Left ventricle myocardium inferior (tissue), 1 donor: ENCODE measurements at places on chromosomes 2 and 18. TPM values are rescaled to one million over a fixed set of nuclear protein-coding genes. Genes with fewer than 3 reads are reported as not detected.

DNA sequence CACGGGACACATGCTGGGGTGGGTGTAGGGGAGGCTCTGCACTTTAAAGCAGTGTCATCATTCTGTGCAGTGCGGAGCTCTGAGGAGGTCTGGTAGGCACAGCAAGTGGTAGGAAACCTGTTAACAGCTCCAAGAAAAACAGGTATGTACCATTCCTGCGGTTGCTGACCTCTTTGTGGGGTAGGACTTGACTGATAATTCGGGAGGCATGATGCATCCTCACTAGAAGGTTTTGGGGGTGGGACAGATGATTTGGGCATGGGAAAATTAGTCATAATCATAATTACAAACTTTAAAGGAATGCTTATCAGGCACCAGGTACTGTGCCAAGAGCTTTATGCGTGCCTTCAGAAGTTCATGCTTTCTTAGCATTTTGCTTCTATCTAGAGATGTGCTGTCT lies 9.7 kb downstream of the DOK1 start:
- DNase-seq, result no peak

Gene CACNB4
- total RNA-seq, result 0.25 TPM

Gene QPCT
- total RNA-seq, result 2.0 TPM

Gene CD226
- total RNA-seq, result 0.91 TPM
